ENCODE measurements at places on chromosomes 7 and 10.

DNA sequence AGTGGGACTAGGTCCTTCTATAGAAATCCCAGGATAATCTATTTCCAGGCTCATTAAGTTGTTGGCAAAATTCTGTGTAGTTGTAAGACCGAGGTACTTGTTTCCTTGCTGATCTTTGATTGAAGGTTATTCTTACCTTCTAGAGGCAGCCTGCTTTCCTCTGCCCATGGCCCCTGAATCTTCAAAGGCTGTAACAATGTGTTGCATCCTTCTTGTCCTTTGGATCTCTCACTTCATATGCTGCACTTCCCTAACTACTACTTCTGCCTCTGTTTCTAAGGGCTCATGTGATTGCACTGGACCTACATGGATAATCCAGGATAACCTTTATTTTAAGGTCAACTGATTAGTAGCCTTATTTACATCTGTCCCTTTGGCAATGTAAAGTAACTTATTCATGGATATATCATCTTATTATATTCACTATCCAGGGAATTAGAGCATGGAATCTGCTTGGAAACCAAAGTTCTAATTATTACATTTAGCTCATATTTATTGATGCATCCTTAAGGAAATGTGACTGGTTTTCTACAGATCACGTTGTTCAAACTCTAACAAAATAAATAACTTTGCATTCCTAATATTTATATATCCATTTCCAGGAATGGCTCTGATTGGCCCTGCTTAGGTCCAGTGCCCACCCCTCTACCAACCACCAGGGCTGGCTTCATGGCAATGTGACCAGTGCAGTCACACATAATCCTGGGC is 85.6 kb downstream of the IMMP2L start:
- DNase-seq, result peak; percentile 30

DNA sequence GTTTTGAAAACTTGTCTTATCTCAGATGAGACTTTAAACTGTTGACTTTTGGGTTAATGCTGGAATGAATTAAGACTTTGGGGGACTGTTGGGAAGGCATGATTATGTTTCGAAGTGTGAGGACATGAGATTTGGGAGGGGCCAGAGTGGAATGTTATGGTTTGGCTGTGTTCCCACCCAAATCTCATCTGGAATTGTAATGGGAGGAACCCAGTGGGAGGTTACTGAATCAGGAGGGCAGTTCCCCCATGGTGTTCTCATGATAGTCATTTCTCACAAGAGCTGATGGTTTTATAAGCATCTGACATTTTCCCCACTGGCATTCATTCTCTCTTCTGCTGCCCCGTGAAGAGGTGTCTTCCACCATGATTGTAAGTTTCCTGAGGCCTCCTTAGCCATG is 13.8 kb upstream of the POT1 start:
- DNase-seq, result no peak

DNA sequence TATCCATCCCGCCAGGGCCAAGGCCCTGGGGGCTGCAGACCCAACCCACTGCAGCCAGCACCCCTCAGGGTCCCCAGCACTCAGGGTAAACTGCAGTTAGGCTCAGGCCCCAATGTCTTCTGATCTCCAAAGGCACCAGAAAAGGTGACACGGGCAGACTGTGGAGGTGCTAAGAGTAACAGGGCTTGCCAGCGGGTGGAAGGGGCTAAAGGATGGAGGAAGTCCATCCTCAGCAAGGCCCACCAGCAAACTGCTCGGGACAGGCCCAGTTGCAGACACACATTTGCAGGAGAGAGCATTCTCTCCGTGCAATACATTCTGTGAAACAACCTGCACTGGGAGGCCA is 95.6 kb upstream of the DDC start:
- no peak for DNase-seq

DNA sequence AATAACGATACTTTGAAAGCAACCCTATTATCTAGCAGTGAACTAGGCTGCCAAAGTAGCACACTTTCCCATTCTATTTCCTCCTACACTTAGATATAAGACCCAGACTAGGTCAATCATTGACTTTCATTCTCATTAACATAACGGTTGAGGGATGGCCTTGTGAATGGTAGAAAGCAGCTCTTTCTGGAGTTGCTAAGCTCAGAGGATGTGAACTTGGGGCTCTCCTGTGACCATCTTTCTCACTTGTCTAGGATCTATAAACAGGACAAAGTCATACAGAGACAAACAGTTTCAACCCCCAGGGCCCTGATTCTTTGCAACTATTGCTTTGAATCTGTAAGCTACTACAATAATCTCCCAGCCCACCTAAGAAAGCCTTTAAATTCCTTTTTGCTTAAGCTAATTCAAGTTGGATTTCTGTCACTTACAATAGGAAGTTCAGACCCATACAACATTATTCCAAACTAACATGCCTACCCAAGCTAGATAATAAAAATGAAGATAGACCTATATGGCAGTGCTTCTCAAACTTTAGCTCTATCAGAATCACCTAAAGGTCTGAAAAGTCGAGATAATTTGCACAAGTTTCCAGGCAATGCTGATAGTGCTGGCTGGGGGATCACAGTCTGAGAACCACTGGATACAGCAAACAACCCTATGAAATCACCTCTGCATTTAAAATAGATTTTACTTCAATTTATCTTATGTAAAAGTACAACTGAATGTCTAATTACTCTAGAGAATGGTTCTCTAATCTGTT is 16.7 kb downstream of the P4HA1 start:
- no peak for DNase-seq

- DNase-seq, result no peak
Observed at GRCh38 chr7:25834050-25834449, 317.9 kb upstream of the NFE2L3 start.

Measured in K562 (cell line).